ENCODE measurements at places on chromosomes 12 and 14.
A peak's percentile ranks its signal among the peaks of the same experiment; 100 is the strongest.

DNA sequence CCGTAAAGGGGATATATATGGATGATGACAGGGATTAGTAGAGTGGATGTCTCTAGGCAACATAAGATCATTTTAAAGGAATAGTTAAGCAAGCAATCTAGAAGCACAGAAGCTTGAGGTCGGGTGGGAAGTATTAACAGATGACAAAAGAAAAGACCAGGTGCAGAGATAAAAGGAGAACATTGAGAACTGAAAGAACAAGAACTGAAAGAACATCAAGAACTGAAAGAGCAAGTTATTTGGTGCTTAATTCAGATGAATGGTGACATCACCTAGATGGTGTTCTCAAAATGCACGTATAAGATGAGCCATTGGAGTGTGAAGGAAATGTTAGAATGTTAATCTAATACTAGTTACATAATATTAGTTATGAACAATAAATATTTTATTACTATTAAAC, 224.0 kb upstream of the PDE3A start:
- DNase-seq: no peak

GRCh38 chr12:64955746-64956145, 131.3 kb downstream of the TBC1D30 start:
- DNase-seq: no peak

- peak; percentile 70 for DNase-seq
Measured at GRCh38 chr14:88005050-88005481, at the start of gene GPR65. GPR65 (plus strand) TSS chr14:88005135; CDS start chr14:88010848, 5,713 bp downstream.

- no peak for DNase-seq
Measured at GRCh38 chr14:104085032-104085888, at the start of gene ASPG. ASPG (plus strand) TSS chr14:104085700; CDS start chr14:104085771, 71 bp downstream.

DNA sequence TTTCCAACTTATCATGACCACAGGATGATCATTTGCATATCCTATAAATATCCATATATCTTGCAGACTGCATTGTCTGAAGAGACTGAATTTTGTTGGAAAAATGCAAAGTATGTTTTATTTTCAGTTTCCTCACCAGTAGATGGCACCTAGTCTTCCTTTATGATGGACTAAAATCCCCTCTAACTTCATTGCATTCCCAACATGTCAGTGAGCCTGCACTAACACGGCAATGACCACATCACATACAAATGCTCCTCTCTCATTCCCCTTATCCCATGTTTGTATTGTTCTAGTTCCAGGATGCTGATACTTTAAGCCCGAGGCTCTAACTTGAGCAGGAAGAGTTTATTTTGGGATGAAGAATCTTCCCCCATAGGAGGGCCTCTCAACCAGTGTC, 24.7 kb upstream of the MYBPC1 start:
- DNase-seq: no peak

- DNase-seq: no peak
Measured at GRCh38 chr12:131042834-131043245, 89.1 kb downstream of the ADGRD1 start.

- DNase-seq: no peak
Measured at GRCh38 chr12:106333756-106334155, 23.8 kb upstream of the POLR3B start.

GRCh38 chr14:28303248-28303647, 463.3 kb upstream of the FOXG1 start:
- no peak for DNase-seq

GRCh38 chr14:23076785-23077408, 18.0 kb downstream of the ACIN1 start:
- DNase-seq: no peak

DNA sequence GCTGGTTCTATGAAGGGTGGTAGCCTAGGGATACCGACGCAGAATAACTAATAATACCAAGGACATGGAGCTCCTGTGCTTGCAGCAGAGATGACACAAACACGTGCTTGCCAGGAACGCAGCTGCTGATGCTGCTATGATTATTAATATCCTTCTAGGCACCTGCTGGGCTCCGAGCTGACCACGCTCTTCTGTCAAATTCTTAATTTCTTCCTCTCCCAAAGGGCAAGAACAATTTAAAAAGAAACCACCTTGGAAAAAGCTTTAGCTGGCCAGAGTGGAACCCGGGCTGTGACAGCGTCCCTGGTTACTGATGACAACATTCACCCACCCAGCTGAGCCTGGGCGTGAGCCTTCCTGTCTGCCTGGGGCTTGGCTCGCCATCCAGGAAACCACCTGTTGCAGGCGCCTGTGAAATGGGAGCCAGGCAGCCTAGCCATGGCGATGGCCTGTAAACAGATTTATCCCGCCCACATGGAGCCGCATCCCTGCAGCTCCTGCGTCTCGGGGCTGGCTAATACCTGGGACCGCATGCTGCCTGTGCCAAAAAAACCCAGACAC, 28.8 kb downstream of the CLMN start:
- DNase-seq: no peak

DNA sequence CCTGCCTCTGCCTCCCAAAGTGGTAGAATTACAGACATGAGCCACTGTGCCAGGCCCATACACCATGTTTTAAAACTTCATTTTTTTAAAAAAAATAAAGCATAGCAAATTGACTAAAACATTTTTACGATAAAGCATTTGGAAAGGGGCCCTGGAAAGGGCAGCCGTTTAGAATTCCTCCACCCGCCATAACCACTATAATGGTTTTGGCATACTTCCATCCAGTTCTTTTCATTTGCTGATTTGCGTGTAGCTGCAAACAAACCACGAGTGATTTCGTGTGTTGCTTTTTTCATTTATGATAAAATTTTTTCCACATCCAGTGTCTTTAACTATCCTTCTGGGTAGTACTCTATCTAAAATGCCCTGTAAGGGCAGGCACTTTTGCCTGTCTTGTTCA, 91.8 kb upstream of the RIN3 start:
- DNase-seq: no peak

DNA sequence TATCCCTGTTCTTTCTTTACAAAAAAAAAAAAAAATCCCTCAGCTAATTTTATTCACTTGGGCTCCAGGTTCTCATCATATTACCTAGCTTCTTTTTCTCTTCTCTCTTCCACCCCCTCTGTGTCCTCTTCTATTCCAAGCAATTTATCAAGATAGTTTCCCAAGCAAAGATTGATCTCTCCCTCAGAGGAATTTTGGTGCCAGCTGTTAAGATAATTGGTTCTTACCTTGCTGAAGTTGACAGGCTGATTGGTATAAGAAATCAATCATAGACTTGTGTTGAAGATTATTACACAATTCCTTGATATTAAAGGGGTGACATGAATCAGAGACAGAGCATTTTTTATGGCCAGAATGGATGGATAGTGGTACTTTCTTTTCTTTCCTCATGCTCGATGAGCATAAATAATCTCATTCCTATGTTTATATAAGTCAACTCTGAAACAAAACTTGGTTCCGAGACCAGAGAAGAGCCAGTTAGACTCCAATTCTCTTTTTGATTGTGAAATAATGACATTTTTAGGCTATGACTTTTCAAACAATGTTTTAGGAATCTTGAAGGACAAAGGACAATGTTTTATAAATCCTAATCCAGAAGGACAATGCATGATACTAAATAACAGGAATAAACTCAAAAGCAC, 264.1 kb upstream of the PRKD1 start:
- no peak for DNase-seq

GRCh38 chr12:26122061-26122680, 2.7 kb downstream of the BHLHE41 start:
- no peak for DNase-seq

DNA sequence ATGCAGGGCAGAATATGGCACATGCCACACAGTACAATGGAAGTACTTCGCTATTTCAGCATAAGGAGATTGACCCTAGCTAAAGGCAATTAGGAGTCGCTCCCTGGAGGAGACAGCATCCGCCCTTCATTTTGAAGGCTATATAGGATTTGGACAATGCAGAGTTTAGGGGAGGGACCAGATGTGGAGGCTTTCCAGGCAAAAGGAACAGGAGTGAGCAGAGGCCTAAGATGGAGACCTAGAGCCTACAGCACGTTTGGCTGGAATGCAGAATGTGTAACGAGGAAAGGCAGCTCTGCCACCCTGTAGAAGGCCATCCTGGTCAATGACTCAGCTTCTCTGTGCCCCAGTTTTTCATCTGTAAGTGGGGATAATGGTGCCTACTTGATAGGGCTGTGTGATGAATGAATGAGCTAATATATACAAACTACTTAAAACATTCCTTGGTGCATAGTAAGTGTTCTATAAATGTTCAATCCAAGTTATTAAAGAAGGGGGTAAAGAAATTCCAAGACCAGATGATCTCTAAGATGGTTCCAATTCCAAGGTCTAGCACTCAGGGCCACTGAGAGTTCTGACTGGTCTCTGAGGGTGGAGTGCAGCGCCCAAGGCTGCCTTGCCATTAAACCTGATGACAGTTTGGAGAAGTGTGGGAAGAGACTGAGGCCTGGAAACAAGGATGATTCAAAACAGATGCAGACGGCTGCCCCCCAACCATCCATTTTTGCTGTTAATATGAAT, 54.3 kb upstream of the FRMD6 start:
- DNase-seq: no peak

GRCh38 chr12:116065606-116066005, 211.9 kb downstream of the MED13L start:
- no peak for DNase-seq

DNA sequence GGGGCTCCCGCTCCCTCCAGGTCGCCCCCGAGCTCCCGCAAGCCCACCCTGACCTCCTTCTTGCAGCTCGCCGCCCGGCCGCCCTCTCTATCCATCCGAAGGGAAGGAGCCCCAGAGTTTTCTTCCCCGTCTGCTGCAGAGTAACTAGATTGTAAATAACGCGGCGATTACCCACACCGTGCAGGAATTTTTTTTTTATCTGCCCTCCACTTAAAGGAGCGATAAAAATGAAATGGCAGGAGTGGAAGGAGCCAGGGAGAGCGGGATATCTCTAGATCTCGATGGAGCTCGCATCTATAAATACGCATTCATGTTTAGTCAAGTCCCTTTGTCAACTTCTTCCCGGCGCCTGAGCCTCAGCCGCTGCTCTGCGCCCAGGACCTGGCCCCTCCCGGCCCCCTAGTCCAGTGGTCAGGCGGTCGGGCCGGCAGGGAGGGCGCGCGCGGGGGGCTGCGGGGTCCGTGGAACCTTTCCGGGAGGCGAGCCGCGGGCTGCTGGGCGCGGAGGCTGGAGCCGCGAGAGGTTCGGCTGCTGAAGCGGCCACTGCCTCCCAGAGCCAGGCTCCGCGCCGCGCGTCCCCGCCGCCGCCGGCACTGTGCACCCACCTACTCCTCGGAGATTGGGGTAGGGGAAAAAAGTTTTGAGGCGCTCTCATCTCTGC, 386.0 kb downstream of the BCAT1 start:
- no peak for DNase-seq

- DNase-seq: no peak
Measured at GRCh38 chr14:21405097-21405496, 21.3 kb upstream of the SUPT16H start.

DNA sequence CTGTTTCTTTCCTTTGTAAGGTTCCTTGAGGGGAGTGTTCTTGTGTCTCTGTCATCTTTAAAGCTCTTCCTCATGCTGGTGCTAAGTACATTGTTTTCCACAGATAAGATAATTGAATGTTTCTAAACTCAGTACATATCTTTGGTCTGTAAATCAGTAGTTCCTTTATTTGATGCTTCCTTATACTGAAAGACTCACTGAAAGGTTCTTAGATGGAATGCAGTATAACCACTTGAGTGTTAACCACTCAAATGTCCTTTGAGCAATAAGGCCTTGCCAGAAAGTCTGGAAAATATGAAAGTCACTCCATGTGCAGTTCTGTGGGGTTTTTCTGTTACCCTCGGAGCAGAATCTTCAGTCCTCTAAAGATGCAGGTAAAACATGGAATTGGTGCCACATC, 23.0 kb upstream of the RNU6-8 start:
- no peak for DNase-seq

DNA sequence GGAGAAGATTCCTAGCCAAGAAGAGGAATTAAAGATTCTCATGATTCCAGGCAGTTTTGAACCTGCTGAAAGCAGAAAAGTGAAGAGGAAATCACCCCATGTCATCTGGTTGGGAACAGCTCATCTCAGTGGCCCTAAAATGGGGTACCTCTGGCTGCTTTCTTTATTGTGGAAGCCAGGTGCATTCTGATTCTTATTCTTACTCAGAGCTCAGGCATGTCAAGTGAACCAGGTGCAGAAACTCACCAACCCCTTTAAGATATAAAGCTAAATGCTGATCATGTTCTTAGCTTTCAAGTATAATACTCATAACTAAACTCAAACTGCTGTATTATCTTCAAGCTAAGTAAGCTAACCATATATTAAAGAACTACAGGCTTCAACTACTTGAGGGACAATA, 253.9 kb upstream of the ARID2 start:
- DNase-seq: no peak

DNA sequence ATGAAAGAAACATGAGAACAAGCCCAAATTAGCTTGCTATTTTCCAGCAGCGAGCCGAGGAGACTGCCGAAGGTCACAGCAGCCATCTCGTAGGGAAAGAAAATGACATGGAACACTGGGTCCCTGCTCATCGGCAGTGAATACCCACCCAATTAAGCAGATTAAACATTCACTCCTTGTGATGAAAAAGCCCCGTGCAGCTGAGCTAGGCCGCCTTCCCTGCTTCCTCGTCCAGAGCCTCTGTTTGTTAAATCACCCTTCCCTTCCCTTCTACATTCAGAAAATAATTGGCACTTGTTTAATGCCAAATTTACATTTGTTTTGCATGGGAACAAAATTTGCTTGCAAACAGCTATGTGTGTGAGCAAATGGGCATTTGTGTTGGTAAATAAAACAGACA, 342.5 kb downstream of the RMST start:
- DNase-seq: no peak

- no peak for DNase-seq
Measured at GRCh38 chr12:123967121-123967586, 5.5 kb downstream of the CCDC92 start.

- no peak for DNase-seq
Measured at GRCh38 chr14:95091581-95091980, 65.7 kb downstream of the DICER1 start.

DNA sequence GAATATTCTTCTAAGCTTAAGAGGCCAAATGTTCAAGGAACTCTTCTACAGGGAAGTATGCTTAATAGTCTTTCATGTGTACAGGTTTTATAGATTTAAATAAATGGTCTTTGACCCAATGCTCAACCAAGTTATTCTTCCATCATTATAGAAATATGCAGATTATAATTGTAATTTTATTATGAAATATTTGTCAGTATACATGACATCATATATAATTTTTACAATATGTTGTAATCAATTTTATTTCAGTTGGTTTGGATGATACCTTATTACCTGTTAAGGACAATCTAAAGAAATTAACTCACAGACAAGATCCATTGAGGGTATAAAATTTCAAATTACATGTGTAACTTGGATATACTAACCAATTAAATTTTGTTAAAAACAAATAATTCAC, 1278.3 kb downstream of the SLC16A7 start:
- DNase-seq: no peak

- DNase-seq: no peak
Measured at GRCh38 chr14:41875116-41875515, 268.4 kb downstream of the LRFN5 start.
